ENCODE measurements at places on chromosomes 1 and 21. TPM values are rescaled to one million over a fixed set of nuclear protein-coding genes. Genes with fewer than 3 reads are reported as not detected.

FCER1A gene
- not detected for total RNA-seq

KDF1 gene
- total RNA-seq, result 0.13 TPM

NPHS2 gene
- not detected for total RNA-seq

LRRC38 gene
- total RNA-seq, result not detected

CRB1 gene
- not detected for total RNA-seq

ATP1A4 gene
- 0.33 TPM for total RNA-seq

SYCP1 gene
- total RNA-seq, result not detected

HSPB7 gene
- not detected for total RNA-seq

IVL gene
- total RNA-seq, result not detected

S100A3 gene
- not detected for total RNA-seq

B3GALT2 gene
- 4.3 TPM for total RNA-seq

KRTAP11-1 gene
- not detected for total RNA-seq

OR2T11 gene
- not detected for total RNA-seq

XCL1 gene
- not detected for total RNA-seq

S100A7 gene
- total RNA-seq, result not detected

ANGPTL3 gene
- not detected for total RNA-seq

RIPPLY3 gene
- total RNA-seq, result not detected

LCE1F gene
- not detected for total RNA-seq
